ENCODE measurements at places on chromosomes 3 and 15.

GRCh38 chr3:126416943-126417342 lies 22.2 kb downstream of the CFAP100 start:
- no peak for DNase-seq

DNA sequence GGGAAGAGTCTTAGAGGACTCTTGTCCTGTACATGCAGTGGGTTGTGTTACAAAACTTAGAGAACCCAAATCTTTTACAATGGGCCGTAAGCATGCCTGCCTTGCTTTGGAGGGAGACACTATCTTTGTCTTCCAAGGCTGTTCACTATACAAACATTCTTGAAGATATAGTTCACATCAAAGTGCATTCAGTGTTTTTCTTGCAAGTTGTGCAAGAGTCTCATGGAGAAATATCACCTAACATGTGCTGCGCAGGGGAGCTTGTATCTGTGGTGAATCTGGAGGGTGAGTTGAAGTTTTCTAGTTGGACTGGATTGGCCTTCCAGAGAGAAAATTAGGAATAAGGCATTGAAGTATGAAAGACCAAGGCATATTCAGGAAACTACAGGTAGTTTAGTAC lies 7.8 kb upstream of the PRTG start:
- no peak for DNase-seq

DNA sequence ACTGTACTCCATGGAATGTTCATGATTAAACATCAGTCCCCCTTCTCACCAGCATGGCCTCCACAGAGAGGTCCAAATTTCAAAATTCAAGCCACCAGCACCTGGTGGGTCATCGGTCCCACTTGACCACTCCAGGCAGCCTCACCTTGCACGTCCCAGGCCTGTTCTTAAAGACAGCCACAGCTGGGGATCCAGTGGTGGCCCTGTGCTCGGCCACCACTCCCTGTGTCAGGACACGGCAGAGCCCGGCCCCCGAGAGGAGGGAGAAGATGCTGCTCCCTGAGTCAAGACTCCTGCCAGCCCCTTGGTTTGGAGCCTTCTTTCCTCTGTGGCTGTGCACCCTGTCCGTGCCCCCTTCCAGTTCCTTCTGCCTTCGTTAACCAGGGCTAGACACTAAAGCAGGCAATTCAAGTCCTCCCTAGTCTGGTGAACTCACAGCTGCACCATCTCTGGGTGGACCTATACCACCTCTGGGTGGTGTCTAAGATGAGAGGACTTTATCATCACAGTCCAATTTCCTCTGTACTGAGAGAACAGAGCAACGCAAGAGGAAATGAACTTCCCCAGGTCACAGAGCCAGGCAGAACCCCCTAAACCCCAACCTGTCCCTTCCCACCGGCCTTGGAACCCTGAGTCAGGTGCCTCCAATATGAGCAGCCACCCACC lies 97.1 kb downstream of the MEGF11 start:
- DNase-seq, result no peak

DNA sequence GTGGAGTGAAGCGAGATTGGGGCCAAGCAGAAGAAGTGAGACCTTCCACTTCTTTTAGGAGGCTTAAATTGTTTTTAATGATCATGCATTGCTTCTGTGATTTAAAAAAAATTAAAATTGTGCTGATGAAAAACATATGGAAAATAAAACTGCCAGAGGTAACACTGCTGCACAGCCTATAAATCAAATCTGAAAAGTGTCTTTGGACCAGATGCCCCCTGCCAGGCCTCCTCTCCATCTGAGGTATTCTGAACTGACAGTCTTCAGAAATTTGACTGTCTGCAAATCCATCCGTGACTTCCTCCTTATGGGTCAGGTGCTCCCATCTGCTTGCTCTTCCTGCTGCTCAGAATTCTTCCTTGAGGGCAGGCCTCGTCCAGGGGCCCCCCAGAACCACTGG lies 108.5 kb upstream of the NR2E3 start:
- no peak for DNase-seq

DNA sequence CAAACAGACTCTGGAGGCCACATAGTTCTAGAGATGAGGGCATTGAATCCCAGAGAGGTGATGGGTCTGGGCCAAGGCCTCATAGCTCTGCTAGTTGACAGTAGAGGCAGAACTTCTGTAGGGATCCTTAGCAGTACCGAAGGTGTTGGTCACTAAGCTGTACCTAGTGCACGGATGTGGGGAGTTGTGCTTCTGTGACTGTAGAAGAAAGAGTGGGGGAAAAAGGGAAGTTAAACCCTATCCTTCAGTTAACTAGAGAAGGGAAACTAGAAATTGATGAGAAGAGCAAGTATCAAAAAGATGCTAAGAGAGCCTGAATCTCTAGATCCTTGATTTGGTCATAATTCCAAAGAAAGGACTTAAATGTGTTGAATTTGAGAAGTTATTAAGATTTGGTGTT lies 186.7 kb downstream of the NFKBIZ start:
- no peak for DNase-seq
